ENCODE measurements at places on chromosomes 3 and 15.

- no peak for DNase-seq
These were observed 233.6 kb downstream of the PTPRG start for GRCh38 chr3:61794961-61795360.

DNA sequence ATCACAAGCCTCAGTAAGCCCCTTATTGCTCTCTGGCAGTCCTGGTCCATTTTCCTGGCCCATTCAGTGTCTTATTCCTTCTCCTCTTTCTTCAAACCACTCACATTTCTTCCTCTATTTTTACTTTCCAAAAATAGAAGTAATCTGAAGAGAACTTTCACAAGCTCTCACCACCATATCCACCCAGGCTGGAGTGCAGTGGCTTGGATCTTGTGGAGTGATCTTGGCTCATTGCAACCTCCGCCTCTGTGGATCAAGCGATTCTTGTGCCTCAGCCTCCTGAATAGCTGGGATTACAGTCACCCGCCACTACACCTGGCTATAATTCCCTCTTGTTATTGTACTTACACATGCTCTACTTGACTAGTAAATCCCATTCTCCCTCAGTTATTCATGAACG is 16.8 kb downstream of the ARMC8 start:
- DNase-seq = no peak

DNA sequence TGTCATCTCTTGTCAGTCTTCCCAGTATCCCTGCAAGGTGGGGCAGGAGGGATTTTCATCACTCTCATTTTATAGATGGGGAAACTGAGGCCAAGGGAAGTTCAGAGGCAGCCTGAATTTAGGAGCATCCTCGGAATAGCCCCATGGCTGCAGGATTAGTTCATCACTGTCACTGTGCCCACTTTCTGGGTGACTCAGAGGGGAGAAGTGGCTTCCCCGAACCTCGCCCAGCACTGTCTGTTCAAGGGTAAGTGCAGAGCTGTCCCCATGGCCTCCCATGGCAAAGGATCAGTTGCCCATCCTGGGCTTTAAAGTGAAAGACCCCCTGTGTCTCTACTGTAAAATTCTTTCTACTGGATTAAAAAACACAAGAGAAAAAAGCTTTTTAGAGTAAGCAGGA is 60.0 kb upstream of the SEC13 start:
- no peak for DNase-seq

DNA sequence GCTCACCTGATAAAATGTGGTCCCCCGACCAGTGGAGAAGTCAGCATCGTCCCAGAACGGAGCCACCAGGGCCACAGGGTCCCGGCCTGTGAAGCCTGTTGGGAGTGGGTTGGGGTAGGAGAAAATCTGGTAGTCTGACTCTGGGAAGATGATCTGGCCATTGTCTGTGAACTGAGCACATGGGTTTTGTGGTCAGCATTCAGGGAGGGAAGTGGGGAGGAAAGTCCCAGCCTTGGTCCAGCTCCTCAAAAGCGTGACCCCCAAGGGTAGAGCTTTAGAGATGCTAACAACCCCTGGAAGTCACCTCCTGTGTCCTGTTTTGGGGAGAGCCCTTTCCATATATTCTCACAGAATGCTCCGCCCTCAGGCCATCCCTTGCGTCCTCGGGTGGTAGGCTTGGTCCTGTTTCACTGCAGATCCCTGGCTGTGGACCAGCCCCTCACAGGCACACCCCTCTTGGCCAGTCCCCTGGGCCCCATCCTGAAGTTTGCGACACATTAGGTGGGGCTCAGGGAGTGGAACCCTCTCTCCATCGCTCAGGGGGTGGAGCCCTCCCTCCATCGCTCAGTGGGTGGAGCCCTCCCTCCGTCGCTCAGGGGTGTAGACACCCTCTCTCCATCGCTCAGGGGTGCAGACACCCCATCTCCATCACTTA is 40.0 kb downstream of the MUC4 start:
- no peak for DNase-seq

GRCh38 chr15:101795455-101795854 is 7.9 kb upstream of the OR4F6 start:
- no peak for DNase-seq

GRCh38 chr3:159828542-159828943 is 160.1 kb upstream of the IL12A start:
- DNase-seq = no peak

DNA sequence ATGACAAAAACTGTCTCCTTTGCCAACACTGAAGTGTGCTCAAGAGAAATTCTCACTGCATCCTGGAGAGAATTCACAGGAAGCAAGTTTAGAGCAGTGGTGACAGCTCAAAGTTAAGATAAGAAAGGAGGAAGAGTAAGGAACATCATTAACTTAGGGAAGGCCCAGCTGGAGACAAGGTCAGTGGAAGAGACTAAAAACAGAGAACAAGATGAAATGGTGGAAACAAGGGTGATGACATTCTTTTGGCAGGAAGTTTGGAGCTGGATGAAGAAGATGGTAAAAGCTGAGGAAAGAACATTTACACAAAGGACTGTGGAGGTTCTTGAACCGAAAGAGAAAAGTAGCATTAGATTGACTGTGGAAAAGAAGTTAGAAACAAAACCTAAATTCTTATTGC is 6.7 kb upstream of the SUCLG2 start:
- DNase-seq = no peak

DNA sequence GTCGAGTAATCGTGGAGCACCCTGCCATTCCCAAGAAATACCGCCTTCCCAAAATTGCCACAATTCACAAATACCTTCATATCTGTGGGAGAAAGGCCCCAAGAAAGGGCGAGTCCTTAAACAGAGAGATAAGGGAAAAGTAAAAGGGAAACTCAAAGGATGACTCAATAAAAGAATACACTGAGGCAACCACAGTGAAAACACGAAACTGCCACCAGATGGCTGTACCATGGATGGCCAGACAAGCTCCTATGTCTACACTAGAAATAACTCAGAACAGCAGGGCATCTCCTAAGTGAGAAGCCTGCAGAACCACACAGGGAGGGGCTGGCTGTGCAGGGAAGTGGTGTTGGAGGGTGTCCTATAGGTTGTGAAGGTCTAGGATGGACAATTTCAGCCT is 25.0 kb downstream of the SRGAP3 start:
- no peak for DNase-seq

- no peak for DNase-seq
These were observed 334.9 kb downstream of the TBC1D5 start for GRCh38 chr3:17407576-17407975.

All from T-helper 2 cell (primary cell).